ENCODE measurements at places on chromosomes 2 and 18.

- DNase-seq, result no peak
These were observed 54.9 kb downstream of the MAPRE2 start for GRCh38 chr18:35095983-35096676.

- DNase-seq, result no peak
These were observed 625 bp downstream of the LYPD6 start for GRCh38 chr2:149331023-149331400.

- no peak for DNase-seq
These were observed 1140.8 kb upstream of the CELF4 start for GRCh38 chr18:38706373-38706772.

GRCh38 chr18:79105455-79105854, 36.3 kb downstream of the ATP9B start:
- no peak for DNase-seq

DNA sequence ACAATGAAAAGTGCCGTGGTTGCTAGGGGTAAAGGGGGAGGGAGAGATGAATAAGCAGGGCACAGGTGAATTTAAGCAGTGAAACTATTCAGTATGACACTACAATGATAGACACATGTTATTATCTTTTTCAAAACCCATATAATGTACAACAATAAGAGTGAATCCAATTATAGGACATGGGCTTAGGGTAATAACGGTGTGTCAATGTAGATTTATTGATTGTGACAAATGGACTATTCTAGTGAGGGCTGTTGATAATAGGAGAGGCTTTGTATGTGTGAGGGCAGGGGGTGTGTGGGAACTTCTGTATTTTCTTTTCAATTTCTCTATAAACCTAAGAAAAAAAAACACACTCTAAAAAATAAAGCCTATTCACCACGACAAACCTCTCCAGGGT, 223.8 kb downstream of the RIT2 start:
- DNase-seq, result no peak

DNA sequence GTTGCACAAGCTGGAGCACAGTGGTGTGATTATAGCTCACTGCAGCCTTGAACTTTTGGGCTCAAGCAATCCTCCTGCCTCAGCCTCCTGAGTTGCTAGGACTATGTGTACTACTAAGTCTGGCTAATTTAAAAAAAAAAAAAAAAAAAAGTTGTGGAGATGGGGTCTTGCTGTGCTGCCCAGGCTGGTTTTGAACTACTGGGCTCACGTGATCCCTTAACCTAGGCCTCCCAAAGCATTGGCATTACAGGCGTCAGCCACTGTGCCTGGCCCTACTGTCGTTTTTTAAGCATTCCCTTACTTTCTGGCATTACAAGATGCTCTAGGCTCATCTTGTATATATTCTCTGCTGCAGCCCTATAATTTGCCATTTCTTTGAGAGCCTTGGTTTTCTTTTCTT, 88.3 kb downstream of the RAPH1 start:
- DNase-seq, result no peak

DNA sequence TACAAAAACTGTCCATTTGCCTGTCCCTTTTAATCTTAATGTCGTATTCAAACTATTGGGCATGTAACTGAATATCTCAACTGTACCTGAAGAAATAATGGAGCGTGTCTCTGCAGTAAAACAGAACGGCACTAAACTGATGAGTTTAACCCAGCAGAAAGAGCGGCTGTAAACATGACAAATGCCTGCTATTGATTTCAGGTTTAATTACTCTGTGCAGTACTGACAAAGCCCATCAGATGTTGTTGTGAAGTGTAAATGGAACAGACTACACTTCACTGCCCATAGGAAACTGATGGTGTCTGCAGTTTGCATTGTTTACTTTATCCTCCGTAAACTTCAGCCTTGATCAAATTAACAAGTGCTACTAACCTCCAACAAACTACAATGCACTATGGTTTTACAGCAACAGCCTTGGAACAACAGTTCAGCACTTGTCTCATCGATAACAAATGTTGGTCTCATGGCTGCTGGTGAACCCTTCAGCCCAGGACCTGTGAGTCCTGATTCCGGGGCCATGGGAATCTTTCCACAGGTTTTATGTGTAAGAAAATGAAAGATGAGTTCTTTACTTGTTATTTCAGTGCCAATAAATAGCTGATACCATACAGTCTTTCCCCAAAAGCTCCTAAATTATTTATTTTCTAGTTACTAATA, 316.5 kb downstream of the CCDC178 start:
- no peak for DNase-seq

DNA sequence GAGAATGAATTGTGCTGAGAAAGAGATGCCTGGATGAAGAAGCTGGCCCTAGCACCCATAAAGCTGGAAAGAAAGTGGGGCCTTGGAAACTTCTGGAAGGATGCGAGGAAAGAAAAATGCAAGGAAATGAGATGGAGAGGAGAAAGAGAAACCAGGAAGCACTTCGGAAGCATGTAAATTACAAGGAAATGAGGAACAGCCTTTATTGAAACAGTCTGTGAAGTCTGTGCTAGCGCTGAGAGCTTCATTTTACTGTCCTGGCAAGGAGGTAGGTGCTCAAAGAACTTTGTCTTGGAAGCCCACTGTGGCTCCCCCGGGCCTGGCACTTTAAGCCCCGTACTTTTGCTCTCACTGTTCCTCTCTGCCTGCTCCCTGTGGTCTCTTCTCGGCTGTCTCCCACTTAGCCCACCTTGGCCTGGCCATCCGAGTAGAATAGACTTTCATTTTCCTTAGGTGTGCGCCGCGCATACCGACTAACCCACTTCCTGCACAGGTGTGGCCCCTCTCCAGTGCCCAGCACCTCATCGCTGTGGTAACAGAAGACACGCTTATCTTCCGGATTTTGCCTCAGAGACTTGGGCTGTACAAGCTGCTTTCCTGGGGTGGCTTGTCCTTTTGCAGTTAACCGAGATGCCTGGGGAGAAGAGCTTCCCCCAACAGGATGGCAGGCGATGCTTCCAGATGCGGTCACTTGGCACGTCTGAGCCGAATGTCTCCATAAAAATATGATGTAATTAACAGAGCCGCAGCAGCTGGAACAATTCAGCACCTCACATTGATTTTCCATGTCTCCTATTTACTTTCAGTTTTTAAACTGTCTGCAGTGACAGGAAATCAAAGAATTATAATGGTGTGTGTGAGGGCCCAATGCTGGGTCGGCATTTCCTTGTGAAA, 199.6 kb downstream of the HRH4 start:
- no peak for DNase-seq

DNA sequence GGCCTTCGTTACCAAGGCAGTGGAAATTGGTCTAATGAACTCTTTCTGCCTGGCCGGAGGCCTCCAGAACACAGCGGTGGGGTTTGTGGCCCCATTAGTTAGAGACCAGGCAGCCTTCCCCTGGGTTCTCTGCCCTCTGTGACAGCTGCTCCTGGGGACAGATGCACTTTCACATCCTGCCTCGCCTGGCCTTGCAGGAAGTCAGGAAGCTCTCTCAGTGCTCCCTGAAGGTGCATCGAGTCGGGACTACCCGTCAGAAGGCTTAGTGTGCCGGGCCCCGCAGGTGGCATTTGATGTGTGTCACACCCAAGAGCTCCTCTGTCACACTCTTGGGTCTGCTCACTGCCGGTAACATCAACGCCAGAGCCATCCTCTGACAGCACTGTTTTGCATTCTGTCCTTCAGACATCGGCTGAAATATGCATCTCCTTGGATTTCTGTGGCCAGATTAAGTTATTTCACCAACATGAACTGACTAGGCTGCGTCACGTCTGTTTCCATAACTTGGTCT, 158.3 kb downstream of the LDLRAD4 start:
- no peak for DNase-seq

GRCh38 chr2:169739351-169739750, 5.7 kb downstream of the KLHL23 start:
- no peak for DNase-seq

GRCh38 chr2:113077921-113078320, 10.2 kb downstream of the IL1F10 start:
- DNase-seq, result no peak

DNA sequence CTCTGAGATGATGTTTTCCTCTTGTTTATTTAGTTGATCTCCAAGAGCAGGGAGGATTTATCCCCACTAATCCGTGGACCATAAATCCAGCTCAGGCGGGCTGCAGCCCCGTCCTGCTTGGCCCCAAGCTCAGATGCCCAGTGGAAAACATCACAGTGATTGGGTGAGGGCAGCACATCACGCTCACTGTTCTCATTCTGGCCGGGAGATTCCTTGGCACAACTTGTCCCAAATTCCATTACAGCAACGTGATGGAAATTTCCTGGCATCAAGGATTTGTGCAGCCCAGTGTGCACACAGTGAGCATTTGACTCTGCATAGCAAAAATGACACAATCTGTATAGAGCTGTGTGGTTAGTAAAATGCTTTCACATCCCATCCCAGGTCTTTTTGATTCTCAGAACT, 96.8 kb downstream of the VAPA start:
- no peak for DNase-seq

- no peak for DNase-seq
These were observed 238.7 kb downstream of the ERBB4 start for GRCh38 chr2:212299943-212300342.

DNA sequence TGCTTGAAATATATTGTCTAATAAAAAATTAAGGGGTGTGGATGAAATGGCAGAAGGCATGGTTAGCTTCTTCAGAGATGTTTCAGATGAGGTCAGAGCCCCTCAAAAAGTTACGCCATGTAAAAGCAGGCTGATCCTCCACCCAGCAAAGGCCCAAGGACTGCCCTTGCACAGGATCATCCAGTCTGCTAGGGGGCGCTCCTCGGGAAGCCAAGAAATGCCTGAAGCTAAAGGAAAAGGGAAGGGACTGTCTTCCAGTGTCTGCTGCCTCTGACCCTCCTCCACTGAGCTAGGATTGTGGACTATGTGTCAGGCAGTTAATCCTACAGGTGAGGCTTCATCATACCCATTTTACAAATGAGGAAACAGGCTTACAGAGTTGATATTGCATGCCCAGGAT, 33.8 kb upstream of the TEX51 start:
- no peak for DNase-seq

GRCh38 chr2:201401815-201402214, 44.7 kb upstream of the FLACC1 start:
- no peak for DNase-seq

DNA sequence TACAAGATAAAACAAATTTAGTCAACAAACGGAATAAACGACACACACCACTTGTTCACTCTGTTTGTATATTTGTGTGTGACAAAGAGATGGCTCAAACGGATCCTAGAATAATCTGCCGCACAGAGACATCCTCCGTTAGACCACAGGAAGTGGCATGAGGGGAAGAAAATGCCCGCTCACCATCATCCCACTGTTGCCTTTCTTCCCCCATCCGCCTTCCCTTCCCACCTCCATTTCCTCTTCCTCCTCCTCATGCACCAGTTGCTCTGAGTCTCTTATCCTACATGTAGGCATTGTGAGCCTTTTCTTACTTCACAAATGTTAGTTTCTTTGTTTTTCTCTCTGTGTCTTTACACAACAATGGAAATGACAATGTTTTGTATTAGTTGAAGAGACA, 228.5 kb upstream of the SMIM21 start:
- no peak for DNase-seq

DNA sequence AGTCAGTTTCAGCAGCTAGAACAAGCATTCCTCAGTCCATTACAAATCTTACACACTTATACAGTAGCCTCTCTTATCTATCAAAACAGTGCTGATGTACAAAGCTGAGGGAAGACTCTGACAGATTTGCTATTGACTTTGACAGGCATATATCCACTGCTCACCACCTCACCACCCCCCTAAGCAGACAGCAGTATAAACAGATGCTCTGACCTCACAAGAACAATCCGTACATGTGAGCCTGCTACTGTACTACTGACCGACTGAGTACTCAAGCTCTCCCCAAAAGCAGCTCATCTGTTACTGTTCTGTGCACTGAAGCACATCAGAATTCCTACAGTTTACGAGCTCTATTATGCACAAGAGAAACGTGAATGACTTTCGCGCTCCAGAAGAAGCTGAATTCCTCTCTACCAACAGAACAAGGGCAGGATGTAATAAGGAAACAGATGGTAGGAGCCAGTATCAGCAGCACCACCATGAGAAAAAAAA, 95.6 kb upstream of the PDE1A start:
- DNase-seq, result no peak

- no peak for DNase-seq
These were observed 13.6 kb downstream of the FLACC1 start for GRCh38 chr2:201343559-201343958.

DNA sequence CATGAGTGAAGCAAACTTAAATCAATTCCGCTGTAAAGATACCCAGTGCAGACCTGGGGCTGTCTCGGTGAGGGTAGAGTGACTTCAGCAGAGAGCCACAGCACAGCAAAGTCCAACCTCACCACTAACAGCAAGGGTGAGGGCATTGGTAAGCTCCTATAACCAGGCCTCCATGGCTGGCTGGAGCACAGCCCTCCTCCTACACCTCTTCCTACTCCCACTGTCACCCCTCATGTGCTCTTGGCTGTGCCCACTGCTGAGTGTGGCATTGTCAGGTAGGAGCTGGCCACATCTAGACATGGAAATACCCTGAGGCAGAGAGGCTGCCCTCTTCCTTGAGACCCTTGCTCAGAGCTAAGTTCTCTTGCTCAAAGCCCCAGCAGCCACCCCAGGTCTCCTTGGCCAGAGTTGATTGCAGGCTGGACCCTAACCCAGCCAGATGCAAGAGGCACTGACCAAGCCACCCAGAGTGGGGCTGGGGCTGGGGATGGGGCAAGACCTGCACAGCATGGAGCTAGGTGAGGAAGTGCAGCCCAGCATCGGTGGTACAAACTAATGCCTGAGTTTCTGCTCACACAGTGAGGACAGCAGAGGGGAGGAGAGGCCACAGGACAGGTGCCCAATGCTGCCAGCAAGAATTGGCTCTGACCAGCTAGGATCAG, 77.6 kb upstream of the RAB6C start:
- no peak for DNase-seq

DNA sequence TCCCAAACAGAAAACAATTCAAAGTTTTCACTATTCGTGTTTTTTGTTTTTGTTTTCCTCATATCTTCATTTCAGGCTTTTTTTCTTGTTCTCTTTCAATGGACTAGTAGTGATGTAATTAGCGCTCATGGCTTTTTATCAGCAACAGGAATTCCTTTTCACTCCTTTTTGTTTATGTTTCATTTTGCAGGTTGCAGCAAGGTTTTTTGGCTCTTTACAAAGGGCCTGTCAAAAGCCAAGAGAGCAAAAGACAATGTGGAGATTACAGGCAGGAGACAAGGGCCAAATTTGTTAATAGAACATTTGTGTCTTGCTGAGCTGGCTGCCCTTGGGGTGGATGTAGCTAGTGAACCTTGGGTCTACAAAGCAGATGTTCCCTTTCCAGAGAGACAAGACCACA, 467.4 kb upstream of the CDH20 start:
- DNase-seq, result no peak

DNA sequence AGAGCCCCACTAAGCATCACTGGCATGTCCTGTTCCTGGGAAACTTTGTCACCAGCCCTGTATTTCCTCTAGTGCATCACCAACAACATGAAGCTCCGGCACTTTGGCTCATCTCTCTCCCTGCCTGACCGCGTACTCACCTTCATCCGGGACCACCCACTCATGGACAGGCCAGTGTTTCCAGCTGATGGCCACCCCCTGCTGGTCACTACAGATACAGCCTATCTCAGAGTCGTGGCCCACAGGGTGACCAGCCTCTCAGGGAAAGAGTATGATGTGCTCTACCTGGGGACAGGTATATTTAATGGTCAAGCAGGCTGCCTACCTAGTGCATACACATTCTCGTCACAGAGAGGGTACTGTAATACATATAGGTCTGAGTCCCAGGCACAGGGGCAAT, 21.0 kb downstream of the SEMA4F start:
- DNase-seq, result no peak

- DNase-seq, result no peak
These were observed 53.9 kb upstream of the RAB6D start for GRCh38 chr2:131417886-131418285.

Data from D341Med (cell line).